ENCODE measurements at places on chromosomes 11 and 22. TPM values are rescaled to one million over a fixed set of nuclear protein-coding genes. Genes with fewer than 3 reads are reported as not detected.

Gene MUC6
- not detected for total RNA-seq

Gene PANX3
- total RNA-seq, result not detected

Gene NLRP6
- total RNA-seq, result 0.38 TPM

Gene TMPRSS4
- not detected for total RNA-seq

Gene EPS8L2
- 38.3 TPM for total RNA-seq

Gene EXPH5
- 0.95 TPM for total RNA-seq

Gene MUC5B
- not detected for total RNA-seq
